ENCODE measurements at places on chromosomes 5 and 9. TPM values are rescaled to one million over a fixed set of nuclear protein-coding genes. Genes with fewer than 3 reads are reported as not detected.
A peak's percentile ranks its signal among the peaks of the same experiment; 100 is the strongest.

DNA sequence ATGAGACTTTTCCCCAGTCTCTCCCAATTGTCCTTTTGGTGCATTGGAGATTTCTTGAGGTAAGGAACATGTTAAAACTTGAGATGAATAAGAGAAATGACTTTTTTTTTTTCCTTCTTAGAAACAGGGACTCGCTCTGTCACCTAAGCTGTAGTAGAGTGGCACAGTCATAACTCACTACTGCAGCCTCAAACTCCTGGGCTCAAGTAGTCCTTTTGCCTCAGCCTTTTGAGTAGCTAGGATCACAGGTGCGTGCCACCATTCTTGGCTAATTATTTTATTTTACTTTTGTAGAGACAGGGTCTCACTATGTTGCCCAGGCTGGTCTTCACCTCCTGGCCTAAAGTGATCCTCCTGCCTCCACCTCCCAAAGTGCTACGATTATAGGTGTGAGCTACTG, 25.9 kb downstream of the CDC42SE2 start:
- no peak for DNase-seq

Gene PDE8B
- 0.69 TPM for total RNA-seq

GRCh38 chr5:98588215-98588614, 185.2 kb upstream of the RGMB start:
- no peak for DNase-seq

DNA sequence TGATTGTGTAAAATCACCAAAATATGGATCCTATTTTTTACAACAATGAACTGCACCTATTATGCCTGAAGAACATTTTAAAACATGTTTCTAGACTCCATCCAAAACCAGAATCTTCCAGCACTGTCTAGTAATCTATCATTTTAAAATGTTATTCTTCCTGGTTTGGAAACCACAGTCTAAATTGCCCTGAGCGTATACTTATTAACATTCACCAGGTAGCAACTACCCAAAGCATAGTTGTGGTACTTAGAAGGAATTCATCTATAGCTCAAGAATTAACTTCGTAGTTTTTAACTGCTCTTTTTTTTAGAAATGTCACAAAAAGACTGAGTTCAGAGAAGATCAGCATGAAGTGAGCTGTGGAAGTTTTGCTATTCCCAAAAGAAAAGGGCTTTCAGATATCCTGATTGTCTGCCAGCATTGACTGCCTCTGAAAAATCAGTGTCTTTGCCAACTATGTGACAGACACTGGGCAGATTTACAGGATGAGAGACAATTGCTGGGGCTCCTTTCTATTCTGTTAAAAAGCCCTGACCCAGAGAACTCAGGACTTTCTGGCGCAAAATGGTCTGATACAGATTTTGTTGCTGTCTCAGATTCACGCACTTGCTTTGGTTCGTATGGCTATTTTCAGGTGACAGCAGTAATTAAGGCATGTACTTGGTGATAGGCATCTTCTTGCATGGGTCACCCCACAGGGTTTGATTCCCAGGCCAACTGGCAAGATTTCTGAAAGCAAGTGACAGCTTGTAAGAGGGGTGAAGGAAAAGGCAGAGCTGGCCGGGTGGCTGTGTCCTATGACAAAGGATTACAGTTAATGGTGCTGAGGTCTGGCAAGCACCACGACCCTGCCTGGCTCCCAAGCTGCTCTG, 152.5 kb upstream of the RAI14 start:
- peak; percentile 42 for DNase-seq

GRCh38 chr9:6680797-6681146, 35.2 kb upstream of the GLDC start:
- peak; percentile 76 for DNase-seq

Gene HTR4
- total RNA-seq: not detected

DNA sequence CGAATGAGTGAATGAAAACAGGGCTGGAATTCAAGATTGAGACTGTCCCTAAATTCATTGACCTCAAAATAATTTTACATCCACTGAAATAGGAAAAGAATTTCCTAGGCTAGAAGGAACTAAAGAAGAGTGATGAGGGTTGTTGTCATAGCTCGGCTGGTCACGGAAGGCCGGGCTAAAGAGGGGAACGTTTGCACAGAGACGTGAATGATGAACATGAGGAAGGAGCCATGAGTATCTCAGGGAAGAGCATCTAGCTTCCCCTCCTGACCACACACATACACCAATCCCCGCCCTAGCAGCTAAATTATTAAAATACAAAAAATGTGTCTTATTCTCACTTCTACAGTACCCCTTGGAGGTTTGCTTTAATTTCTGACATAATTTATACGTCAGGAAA, 124.4 kb upstream of the ABCA1 start:
- DNase-seq: no peak

Gene HMCN2
- 7.3 TPM for total RNA-seq

DNA sequence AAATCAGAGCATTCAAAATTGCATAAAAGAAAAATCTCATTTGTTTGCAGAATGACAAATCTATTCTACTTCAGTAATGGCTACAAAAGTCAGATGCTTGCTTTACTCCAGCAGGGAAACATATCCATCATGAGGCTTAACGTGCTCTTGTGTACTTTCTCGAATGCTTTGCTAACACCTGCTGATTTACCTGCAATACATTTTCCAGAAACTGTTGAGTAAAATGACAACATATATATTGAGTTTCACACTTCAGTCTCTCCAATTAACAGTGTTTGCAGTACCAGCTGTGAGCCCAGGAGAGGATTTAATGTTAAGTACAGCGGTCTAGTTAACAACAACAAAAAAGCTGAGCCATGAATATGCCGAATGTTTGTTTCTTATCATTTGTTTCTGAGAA, 391.5 kb upstream of the SMC2 start:
- DNase-seq: no peak

DNA sequence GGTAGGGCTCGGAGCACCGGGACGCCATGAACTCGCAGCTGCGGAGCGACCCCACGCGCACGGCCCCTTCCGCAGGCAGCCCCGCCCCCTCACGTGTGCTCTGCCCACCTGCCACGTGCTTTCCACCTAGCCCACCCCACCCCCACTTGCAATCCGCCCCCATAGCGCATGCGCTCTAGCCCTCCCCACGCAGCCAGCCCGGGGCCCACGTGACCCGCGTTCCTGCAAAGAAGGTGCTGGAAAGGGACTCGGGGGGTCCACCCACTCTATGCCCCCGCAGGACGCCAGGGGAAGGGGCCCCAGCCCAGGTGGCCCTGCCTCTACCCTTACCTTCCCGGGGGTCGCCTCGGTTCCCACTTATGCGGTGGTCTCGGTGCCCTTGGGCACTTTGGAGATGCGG, at the start of gene SOHLH1:
Gene SOHLH1, minus strand, starts transcription at position 42 of the 400 bp plus-strand sequence. Its CDS starts 14 bp downstream, at position 28.
- DNase-seq: no peak

Gene PPWD1
- total RNA-seq: 21.9 TPM

Gene PLCXD3
- total RNA-seq: 95.3 TPM

GRCh38 chr5:96788112-96788749, 19.5 kb downstream of the ERAP1 start:
- DNase-seq: no peak

Gene FLT4
- total RNA-seq: 8.0 TPM

DNA sequence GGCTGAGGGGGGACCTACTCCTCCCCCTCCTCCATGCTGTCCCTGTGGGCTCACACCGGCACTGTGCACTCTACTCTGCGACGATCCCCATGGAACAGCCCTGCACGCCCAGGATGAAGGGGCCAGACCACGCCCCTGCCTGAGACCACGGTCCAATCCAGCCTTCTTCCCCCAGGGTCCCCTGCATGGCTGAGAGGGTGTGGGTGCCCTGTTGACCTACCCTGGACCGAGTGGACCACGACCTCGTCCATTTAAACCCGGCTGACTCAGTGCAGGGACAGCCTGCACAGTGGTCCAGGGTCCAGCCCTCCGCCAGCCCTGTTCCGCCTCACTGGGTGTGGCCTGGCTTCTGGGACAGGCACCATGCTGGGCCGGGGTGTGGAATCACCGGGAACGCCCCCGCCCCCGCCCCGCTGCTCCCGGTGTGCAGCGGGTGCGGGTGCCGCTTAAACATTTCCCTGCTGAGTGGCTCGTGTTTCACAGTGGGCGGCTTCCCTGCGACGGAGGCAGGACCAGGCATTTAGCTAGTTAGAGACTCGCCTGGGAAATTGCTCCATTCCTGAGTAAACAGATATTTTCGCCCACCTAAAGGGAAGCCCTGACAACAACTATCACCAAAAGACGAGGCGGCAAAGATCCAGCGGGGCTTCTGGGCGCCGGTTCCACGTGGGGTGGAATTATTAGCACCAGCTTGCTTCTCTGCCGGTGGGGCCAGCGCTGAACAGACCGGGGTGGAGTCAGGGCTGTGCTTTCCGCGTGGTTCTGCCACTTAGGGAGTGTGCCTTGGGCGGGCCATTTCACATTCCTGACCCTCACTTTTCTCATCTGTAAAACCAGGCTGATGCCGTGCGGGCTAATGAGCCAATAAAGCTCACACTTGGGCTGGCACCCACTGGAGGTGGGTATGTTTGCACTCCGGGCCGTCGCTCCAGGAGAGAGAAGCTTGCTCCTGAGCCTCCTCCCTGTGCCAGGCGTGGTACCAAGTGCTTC, 22.6 kb downstream of the DBH start:
- DNase-seq: peak; percentile 61

Gene CDKN2A
- total RNA-seq: not detected

GRCh38 chr9:115717711-115718173, 435.8 kb upstream of the PAPPA start:
- no peak for DNase-seq

DNA sequence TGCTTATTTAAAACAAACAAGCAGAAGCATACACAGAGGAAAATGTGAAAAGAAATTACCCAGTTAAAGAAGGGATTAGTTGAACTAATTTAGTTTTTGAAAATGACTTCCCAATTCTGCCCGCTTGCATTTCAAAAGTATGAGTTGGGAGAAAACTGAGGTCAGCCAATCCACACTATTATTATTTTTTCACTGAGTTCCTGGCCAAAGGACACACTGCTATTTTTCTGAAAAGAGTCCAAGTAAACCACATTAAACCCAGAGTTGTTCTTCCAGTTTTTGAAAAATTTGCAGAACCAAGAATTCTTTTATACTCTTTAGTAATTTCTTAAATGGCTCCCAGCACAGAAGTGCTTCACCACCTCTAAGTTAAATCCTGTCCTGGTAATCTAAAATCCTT, 7.5 kb downstream of the SMU1 start:
- no peak for DNase-seq

Gene SV2C
- total RNA-seq: 0.05 TPM

DNA sequence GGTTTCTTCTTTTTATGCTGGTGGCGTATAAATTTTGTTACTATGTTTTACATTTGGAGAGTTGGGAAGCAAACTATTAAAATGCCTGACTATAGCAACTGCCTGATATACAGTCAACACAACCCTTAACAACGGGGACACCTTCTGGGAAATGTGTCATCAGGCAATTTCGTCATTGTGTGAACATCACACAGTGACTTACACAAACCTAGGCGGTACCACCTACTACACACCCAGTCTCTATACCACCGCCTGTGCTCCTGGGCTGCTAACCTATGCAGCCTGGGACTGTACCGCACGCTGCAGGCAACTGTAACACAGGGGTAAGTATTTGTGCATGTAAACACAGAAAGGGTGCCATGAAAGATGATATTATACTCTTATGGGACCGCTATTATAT, 1.3 kb upstream of the CDHR2 start:
- DNase-seq: no peak

GRCh38 chr5:54860321-54860720, 125.1 kb downstream of the ESM1 start:
- no peak for DNase-seq

Gene CNTNAP3B
- 7.2 TPM for total RNA-seq

DNA sequence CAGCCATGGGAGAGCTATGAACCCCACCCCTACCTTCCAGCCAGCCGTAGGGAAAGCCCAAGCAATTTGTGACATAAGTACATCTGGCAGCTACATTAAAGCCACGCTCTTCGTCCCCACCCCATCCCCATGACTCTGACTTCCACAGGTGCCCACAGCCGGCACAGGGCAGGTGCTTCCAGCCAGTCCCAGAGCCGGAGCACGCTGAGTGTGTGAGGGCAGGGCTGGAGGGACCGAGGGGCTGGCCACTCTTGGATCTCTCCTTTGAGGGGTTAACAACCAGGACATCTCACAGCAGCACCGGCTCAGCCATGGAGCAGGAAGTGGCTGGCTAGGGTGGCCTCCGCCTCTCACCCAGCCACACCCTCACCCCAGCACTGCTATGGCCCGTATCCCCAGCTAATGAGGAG, 2.4 kb upstream of the FAM78A start:
- DNase-seq: no peak

- peak; percentile 42 for DNase-seq
These were observed 225.0 kb upstream of the ANKRD55 start for GRCh38 chr5:56457887-56458812.

Gene SLC31A2
- total RNA-seq: 13.9 TPM

Gene ZNF658
- total RNA-seq: 8.9 TPM

Gene TRAF1
- 2.4 TPM for total RNA-seq

Gene FYB1
- total RNA-seq: 5.8 TPM

- no peak for DNase-seq
These were observed 47.7 kb upstream of the TTC39B start for GRCh38 chr9:15354713-15355112.

- DNase-seq: no peak
These were observed 75.0 kb upstream of the ICE1 start for GRCh38 chr5:5347442-5347841.

DNA sequence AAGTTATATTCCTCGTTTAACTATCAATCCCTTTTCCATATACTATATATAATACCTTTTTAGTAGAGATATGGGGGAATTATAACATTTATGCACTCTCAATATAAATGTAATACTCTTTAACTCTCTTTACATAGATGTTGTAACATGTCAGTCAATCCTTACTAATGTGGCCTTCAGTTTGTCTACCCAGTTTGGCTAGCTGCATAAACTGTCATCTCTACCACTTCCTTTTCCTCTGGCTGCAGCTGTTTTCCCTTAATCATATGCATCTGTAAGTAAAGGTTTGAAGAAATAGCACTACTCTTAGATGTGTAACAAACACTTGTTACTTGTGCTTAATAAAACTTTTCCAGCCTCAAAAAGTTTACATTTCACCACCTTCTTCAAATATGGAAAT, 13.4 kb downstream of the ABHD17B start:
- DNase-seq: no peak

GRCh38 chr9:23594421-23594820, 231.6 kb downstream of the ELAVL2 start:
- no peak for DNase-seq

Gene DNAI1
- not detected for total RNA-seq

- DNase-seq: no peak
These were observed 13.5 kb upstream of the NDFIP1 start for GRCh38 chr5:142095035-142095434.

- DNase-seq: peak; percentile 61
These were observed 29.8 kb upstream of the PPARGC1B start for GRCh38 chr5:149700347-149700746.

- DNase-seq: no peak
These were observed 190.6 kb downstream of the MPDZ start for GRCh38 chr9:13088720-13089427.

DNA sequence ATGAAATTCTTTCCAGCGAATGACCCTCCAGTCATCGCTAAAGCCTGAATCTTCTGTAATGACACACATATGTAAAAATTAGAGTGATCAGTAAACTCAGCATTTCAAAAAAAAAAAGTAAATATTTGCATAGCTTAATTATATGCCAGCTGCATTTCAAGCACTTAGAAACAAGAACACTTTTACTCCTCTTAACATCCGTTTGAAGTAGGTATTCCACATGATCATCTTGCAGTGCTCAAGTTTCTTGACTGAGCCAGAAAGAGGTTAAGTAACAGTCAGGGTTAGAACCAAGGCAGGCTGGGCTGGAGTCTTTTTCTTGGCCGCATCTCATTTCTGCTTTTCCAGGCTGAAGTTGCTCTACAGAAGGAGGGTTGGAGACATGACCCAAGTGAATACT, 27.6 kb downstream of the EGFLAM start:
- no peak for DNase-seq

Gene ANKDD1B
- total RNA-seq: 0.25 TPM

Gene STXBP1
- total RNA-seq: 49.4 TPM

Gene PCDHGA4
- 8.4 TPM for total RNA-seq

Data from left ventricle myocardium superior (tissue), 1 donor.